Cardiac muscle cell (in vitro differentiated cells and primary cell): ENCODE measurements at places on chromosomes 7 and 10. TPM values are rescaled to one million over a fixed set of nuclear protein-coding genes. Genes with fewer than 3 reads are reported as not detected.

Gene GIMAP8
- total RNA-seq, result 0.11 and 0.24 TPM in 2 replicates

Gene HHEX
- 0.32 and 0.89 TPM in 2 replicates for total RNA-seq

Gene C10orf62
- total RNA-seq, result 0.25 and 0.30 TPM in 2 replicates

Gene DUSP5
- 75.8 and 82.1 TPM in 2 replicates for total RNA-seq

Gene UNC5B
- 112 and 172 TPM in 2 replicates for total RNA-seq

Gene KCNIP2
- total RNA-seq, result 38.4 and 63.6 TPM in 2 replicates

Gene PNLIPRP3
- total RNA-seq, result not detected in 2 replicates

Gene AKAP9
- 19.1 and 41.4 TPM in 2 replicates for total RNA-seq

Gene KNDC1
- total RNA-seq, result 14.4 and 33.9 TPM in 2 replicates

Gene MYH16
- not detected in 2 replicates for total RNA-seq

Gene GPR15LG
- not detected in 2 replicates for total RNA-seq

Gene INPP5F
- 15.7 and 19.9 TPM in 2 replicates for total RNA-seq

Gene PHKG1
- total RNA-seq, result 0.21 and 0.81 TPM in 2 replicates

DNA sequence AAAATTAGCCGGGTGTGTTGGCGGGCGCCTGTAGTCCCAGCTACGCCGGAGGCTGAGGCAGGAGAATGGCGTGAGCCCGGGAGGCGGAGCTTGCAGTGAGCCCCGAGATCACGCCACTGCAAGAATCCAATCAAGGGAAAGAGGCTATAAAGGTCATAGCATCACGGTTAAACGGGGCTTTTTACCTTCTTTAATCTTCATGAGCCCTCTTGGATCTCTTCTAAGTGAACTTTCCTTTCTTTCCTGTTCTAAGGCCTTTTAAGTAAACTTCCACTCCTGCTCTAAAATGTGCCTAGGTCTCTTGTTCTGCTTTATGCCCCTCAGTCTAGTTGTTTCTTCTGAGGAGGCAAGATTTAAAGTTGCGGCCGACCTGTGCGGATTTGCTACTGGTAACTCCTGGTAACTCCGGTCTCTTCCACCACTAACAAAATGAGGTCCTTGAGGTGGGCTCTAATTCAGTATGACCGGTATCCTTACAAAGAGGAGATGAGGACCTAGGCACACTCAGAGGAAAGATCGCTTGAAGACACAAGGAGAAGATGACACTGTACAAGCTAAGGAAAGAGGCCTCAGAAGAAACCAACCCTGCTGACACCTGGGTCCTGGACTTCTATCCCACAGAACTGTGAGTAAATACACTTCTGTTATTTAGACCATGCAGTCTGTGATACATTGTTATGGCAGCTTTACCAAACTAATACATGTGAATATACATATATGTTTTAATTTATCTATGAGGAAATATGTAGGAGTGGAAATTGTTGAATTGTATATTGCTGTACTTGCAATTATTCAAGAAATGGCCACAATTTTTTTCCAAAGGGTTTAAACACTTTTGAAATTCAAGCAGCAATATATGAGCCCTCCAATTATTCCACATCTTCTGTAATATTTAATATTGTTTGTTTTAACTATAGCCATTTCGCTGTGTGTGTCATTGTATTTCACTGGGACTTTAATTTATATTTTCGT is 331.5 kb upstream of the CNTNAP2 start:
- no peak for DNase-seq
- no peak overlapping the region for H3K4me3 ChIP-seq
- H3K27me3 ChIP-seq, result no peaks in the 10 kb centered on the region
- no peak overlapping the region for H3K27ac ChIP-seq

DNA sequence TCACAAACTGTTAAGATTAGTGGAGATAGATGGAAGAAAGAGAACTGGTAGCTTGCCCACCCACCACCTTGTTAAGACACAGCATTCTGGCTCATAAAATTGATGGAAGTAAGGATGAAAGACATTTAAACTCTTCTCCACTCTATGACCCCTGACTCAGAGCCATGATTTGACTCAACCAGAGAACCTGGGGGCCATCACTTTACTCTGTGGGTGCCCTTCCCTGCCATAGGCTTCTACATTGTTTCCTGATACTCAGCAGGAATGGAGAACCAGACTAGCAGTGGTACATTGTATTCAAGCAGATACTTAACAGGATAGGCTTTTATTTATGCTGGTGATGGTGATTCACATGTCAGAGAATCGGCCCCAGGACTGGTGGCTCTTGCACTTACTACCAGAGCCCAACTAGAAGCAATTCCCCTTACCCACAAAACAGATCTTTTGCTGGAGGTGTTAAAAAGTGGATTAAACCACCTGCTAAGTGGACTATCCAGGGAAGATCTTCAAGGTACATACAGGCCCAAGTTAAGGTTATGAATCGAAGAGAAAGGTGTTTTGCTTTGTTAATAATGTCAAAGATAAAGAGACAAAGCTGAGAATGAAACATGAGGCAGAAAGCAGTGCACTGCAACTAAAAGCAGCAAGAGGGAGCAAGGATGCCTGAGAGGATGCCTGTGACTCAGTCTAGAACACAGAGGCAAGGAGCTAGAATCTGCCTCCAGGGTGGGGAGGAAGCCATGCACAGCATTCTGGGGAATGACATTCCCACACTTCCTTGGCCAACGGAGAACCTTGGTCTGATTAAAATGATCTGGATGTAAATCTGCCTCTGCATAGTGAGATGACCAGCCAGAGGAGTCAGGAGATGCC is 36.0 kb upstream of the GLI3 start:
- peak; percentile 2 for DNase-seq
- no peaks in the 10 kb centered on the region for H3K4me1 ChIP-seq
- no peak overlapping the region for H3K27ac ChIP-seq
- H3K4me3 ChIP-seq, result no peak overlapping the region

GRCh38 chr10:87000491-87000890 is 19.6 kb upstream of the FAM25A start:
- no peak for DNase-seq
- H3K4me3 ChIP-seq, result no peak overlapping the region
- no peaks in the 10 kb centered on the region for H3K27me3 ChIP-seq
- H3K36me3 ChIP-seq, result no peaks in the 10 kb centered on the region

DNA sequence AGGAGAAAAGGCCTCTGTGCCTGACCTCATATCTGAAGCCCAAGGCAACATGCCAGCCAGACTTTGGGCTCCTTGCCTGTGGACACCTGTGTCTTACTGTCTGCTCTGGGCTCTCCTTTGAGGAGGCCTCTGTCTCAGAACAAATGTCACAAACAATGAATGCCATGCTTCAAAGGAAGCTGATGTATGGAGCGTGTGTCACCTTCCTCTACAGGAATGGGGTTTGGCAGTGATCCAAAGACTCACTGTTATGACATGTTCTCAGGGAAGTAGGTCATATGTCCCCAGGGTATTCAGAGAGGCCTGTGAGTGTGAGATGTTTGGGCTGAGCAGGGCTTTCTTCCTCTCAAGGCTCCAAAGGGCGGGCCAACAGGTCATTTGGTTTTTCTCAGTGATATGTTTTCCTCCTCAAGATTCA is 38.4 kb downstream of the PTPRE start:
- no peak overlapping the region for H3K4me3 ChIP-seq
- no peaks in the 10 kb centered on the region for H3K27me3 ChIP-seq
- no peaks in the 10 kb centered on the region for H3K4me1 ChIP-seq
- no peak overlapping the region for H3K27ac ChIP-seq

DNA sequence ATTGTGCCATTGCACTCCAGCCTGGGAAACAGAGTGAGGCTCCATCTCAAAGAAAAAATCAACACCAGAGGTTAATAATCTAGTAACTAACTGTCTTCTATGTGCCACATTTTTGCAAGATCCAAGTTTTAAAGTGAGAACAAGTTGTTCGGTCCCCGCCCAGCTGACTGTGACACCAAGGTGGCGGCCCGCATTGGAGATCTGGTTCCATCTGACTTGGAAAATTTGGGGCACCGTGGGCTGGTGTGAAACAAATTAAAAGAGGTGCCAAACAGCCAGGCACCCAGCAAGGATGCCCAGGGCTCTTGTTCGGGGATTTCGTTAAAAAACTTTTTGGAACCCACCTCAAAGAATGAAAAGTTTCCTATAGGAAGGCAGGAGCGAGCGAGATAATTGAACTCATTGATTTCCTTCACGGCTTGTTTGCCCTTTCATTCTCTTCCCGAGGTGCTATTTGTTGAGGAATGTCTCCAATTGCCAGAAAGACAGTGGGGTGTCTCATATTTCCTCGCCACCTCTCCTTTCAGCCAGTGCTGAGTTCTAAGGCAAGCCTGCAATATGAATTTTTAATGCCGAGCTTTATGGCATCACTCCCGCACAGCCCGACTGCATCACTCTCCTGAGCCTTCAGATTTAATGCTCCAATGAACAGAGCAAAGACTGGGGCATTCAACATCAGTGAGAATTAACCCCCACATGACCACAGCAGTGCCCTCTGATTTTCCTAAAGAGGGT is 156.9 kb upstream of the SH2B2 start:
- DNase-seq, result no peak
- H3K4me1 ChIP-seq, result no peaks in the 10 kb centered on the region
- H3K27me3 ChIP-seq, result no peaks in the 10 kb centered on the region
- H3K36me3 ChIP-seq, result peaks cover 3% of the 10 kb centered on the region

DNA sequence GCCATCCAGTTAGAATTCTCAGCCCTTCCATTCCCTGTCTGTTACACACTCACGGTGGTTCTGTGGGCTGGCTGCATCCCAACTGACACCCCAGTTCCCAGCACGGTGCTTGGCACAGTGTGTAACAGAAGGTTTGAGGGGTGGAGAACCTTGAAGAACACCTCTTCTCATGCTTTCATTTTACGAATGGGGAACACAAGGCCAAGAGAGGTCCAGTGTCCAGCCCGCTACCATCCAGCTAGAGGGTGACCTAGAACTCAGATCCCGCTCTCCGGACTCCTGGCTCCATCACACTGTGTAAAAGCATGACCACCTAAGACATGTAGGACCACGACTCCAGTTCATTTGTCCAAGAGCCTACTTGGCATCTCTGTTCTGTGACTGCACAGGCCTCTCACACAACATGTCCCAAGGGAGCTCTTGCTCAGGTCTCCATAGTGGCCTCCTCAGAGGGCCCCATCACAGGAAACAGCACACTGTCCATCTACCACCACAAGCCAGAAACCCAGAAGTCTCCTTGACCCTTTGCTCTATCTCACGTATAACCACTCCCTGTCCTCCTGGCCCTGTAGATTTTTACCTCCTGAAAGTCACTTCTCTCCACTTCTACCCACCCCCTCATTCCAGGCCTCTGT is 2.8 kb upstream of the CDH23 start:
- no peak overlapping the region for H3K27ac ChIP-seq
- peaks cover 12% of the 10 kb centered on the region for H3K4me1 ChIP-seq
- H3K4me3 ChIP-seq, result no peak overlapping the region
- no peaks in the 10 kb centered on the region for H3K36me3 ChIP-seq
- no peak for DNase-seq

DNA sequence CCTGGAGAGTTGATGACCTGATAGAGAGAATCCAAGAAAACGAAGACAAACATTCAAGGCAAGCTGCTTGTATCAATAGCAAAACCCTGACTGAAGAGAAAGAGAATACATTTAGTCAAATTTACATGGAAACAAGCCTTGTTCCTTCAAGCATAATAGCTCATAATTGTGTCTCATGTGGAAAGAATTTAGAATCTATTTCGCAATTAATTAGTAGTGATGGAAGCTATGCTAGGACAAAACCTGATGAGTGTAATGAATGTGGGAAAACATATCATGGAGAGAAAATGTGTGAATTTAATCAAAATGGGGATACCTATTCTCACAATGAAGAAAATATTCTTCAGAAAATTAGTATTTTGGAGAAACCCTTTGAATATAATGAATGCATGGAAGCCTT is 18.0 kb downstream of the RBAK start:
- no peaks in the 10 kb centered on the region for H3K4me1 ChIP-seq
- H3K27ac ChIP-seq, result no peak overlapping the region
- peaks cover 66% of the 10 kb centered on the region for H3K36me3 ChIP-seq
- no peaks in the 10 kb centered on the region for H3K27me3 ChIP-seq

DNA sequence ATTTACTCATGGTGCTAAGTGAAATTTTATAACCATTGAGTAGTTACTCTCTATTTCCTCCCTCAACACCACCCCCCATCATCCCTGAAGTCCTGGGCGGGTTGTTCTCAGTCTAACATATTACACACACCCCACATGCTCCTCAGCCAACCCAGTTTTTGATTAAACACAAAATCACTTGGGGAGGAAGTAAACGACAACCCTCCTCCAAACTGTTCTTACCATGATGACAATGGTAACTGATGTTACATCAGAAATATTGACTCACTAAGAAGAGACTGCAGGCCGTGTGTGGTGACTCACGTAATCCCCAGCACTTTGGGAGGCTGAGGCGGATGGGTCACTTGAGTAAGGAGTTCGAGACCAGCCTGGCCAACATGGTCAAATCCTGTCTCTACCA is 44.2 kb downstream of the RAB11FIP2 start:
- H3K4me1 ChIP-seq, result no peaks in the 10 kb centered on the region
- no peaks in the 10 kb centered on the region for H3K27me3 ChIP-seq

DNA sequence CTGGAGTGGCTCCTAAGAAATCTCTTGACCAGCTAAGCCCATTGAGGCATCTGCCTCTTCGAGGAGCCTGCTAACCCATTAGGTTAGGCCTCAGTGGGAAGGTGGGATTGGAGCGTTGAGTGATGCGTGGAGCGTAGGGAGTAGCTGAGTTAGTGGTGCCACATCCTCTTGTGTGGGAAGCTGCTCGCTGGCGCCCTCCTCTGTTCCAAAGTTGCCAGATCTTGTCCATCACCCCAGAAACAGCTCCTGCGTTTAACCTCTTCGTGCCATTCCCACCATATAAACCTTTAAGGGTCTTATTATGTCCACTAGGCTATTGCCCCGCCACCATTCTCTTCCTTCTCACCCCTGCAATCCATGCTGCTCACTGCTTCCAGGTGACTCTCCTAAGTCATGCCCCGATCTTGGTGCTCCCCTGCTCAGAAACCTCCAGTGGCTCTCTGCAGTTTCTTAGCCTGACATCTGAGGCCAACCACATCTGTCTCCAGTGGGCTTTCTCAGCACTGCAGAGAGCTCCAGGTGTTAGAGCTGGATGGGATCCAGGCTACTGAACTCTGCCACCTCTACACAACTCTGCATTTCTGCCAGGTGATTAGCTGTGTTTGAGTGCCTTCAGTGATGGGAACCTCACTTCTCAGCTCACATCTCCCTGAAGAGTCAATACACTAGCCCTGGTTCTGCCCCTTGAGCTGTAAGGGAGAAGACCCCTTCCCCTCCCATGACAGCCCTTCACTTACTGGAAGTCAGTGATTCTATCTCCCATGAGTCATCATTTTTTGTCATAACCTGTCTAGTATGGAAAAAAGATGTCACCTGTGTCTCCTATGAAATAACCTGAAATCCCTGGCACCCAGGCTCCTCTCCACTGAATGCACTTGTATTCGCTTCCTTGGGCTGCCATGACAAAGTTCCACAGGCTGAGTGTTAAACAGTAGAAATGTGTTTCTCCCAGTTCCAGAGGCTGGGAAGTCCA is 65.0 kb upstream of the FGFR2 start:
- no peak overlapping the region for H3K27ac ChIP-seq
- DNase-seq, result no peak
- no peaks in the 10 kb centered on the region for H3K27me3 ChIP-seq
- H3K4me3 ChIP-seq, result no peak overlapping the region
- no peaks in the 10 kb centered on the region for H3K36me3 ChIP-seq

GRCh38 chr10:98045785-98046389 is 15.5 kb upstream of the CRTAC1 start:
- no peaks in the 10 kb centered on the region for H3K4me1 ChIP-seq
- peaks cover 19% of the 10 kb centered on the region for H3K27me3 ChIP-seq
- no peaks in the 10 kb centered on the region for H3K36me3 ChIP-seq

- H3K4me3 ChIP-seq, result no peak overlapping the region
- H3K36me3 ChIP-seq, result peaks cover 7% of the 10 kb centered on the region
- no peak for DNase-seq
- H3K27me3 ChIP-seq, result no peaks in the 10 kb centered on the region
- peaks cover 9% of the 10 kb centered on the region for H3K4me1 ChIP-seq
These were observed 334.8 kb upstream of the GALNT17 start for GRCh38 chr7:70797109-70797514.
